ENCODE measurements at places on chromosomes 7 and 10.

DNA sequence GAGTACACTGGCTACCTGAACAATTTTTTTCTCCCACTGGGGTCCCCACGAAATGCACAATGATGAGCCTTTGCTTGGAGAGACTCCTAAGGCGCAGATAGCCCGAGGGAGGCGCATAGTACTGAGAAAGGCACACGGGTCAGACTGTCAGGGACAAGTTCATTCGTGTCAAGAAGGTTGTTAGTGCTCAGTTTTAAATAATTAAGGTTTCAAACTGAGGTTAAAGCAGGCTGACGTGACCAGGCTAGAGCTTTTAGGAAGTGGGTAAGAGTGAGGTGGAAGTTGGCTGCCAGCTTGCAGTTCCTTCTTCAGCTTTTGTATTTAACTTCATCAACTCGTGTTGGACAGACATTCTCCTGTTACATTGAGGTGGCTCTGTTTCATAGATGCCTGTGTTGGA, 31.6 kb downstream of the RBM33 start:
- no peak for DNase-seq

DNA sequence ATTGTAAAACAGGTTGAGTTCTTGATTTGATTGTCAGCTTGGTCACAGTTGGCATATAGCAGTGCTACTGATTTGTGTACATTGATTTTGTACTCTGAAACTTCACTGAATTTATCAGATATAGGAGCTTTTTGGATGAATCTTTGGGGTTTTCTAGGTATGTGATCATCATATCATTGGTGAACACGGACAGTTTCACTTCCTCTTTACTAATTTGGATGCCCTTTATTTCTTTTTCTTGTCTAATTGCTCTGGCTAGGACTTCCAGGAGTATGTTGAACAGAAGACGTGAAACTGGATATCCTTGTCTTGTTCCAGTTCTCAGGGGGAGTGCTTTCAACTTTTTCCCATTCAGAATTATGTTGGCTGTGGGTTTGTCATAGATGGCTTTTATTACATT, 86.9 kb downstream of the EXOC4 start:
- no peak for DNase-seq

DNA sequence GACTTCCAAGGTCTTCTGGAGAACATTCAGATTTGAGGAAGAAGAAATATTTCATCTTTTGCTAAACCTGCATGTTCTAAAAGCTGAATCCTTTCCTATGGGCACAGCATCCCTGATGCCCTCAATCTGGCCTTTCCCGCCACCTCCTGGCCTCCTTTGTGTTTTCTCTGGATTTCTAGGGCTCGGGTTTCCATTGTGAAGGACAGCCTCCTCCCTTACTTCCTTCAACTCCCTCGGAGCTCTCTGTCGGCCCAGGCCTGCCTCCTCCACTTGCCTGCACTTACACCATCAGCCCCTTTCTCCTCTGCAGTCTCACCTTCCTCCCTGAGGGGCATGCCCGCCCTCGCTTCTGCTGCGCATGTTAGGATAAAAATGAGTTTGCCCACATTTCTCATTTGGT, 75.4 kb downstream of the WIPF3 start:
- no peak for DNase-seq

- no peak for DNase-seq
Measured at GRCh38 chr7:81419731-81420130, 350.1 kb downstream of the HGF start.

GRCh38 chr7:92072121-92072520, 62.2 kb downstream of the CYP51A1 start:
- no peak for DNase-seq

DNA sequence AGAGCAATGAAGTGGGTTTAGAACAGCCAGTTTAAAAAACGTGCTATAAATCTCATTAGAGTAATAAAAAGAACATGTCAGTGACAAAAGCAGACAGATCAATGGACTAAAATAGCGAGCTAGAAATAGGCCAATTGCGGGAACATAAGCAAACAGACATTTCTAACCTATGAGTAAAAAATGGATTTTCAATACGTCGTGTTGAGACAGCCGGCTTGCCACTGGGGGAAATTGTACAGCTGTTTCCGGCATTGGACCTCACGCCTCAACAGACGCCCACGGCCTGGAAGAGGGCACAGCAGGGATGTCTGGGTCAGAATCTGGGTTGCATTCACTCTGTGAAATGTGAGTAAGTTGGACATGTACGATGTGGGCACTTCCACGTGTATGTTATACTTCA, 92.9 kb downstream of the SVOPL start:
- DNase-seq, result no peak

DNA sequence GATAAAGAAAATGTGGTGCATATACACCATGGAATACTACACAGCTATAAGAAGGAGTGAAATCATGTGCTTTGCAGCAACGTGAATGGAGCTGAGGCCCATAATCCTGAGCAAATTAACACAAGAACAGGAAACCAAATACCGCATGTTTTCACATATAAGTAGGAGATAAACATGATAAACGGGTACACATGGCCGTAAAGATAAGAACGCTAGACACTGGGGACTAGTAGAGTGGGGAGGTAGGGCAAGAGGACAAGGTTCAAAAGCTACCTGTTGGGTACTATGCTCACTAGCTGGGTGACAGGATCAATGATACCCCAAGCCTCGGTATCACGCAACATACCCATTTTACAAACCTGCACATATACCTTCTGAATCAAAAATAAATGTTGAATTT, 113.7 kb downstream of the CSTF2T start:
- no peak for DNase-seq

- no peak for DNase-seq
Measured at GRCh38 chr7:66617295-66617694, 11.4 kb upstream of the KCTD7 start.

- DNase-seq, result no peak
Measured at GRCh38 chr7:2081526-2082135, 151.1 kb downstream of the MAD1L1 start.

- DNase-seq, result peak; percentile 45
Measured at GRCh38 chr10:17290226-17290625, 62.2 kb downstream of the VIM start.

DNA sequence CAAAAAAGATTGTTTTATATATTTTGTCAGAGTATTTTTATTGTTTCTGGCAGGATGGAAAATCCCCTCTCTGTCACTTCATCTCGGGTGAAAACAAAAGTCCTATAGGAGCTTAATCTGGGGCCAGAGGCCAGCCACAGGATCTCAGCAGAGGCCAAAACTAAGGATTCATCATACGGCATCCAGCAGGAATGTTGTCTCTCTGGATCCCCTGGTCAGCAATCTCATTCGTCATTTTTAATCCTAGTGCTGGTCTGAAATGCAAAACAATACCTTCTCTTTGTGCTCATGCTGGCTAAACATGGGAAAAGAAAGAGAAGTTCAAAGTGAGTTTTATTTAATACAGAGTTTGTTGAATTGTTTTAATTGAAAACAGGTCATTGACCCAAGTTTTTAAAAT, 482.5 kb upstream of the AUTS2 start:
- no peak for DNase-seq

DNA sequence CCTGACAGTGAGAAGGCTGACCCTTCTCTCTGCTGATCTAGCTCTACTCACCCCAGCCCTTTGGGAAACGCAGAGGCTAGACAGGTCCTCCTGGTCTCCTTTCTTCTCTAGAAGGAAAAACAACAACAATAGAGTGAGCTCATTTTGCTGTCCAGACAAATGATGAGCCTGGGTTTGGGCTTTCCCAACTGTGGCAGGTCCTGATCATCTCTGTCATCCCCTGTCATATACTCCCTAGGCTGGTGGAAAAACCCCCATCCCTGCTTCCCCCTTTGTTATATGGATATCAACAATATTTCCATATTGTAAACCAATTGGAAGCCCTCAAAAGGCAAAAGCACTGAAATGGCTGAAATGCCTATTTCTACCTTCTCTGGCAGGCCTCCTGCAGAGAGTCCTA, 9.2 kb upstream of the DDIT4 start:
- DNase-seq, result no peak

- DNase-seq, result no peak
Measured at GRCh38 chr7:123727071-123727837, 21.5 kb downstream of the WASL start.

- no peak for DNase-seq
Measured at GRCh38 chr7:102152672-102153598, 133.7 kb upstream of the SH2B2 start.

DNA sequence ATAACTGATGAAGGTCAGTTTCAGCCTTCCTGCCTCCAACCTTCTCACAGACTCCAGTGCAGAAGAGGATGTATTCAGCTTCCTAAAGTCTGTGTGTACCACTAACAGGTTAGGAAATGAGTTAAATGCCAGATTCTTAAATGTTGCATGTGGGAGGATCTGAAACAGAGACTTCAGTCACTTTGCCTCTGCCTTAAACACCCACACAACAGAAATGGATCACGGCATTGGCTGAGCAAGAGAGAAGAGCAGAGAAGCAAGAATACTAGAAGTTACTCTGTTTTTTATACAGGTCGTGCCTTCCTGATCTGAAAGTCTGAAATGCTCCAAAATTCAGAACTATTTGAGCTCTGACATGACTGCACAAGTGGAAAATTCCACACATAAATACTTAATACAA, 98.9 kb upstream of the ARHGAP21 start:
- no peak for DNase-seq

DNA sequence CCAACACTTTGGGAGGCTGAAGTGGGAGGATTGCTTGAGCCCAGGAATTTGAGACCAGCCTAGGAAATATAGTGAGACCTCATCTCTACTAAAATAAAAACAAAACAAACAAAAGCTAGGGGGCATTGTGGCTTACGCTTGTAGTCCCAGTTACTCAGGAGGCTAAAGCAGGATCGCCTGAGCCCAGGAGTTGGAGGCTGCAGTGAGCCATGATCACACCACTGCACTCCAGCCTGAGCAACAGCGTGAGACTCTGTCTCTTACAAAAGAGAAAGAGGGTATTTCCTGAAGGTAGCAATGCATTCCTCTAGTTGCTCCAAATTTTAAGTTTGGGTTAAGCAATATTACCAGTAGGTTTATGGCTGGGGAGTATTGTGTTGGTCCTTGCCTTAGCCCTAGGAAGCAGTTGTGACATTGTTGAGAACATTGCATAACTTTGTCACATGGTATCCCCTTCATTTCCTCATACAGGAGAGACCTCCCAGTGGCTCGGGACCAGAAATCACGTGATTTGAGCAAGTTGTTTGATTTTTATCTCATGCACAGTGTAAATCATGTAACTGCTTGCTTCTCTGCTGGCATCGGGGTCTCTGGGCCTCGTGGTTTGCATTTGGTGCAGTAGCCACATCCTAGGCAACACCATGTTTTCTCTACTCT, 23.3 kb upstream of the SMARCD3 start:
- peak; percentile 59 for DNase-seq

DNA sequence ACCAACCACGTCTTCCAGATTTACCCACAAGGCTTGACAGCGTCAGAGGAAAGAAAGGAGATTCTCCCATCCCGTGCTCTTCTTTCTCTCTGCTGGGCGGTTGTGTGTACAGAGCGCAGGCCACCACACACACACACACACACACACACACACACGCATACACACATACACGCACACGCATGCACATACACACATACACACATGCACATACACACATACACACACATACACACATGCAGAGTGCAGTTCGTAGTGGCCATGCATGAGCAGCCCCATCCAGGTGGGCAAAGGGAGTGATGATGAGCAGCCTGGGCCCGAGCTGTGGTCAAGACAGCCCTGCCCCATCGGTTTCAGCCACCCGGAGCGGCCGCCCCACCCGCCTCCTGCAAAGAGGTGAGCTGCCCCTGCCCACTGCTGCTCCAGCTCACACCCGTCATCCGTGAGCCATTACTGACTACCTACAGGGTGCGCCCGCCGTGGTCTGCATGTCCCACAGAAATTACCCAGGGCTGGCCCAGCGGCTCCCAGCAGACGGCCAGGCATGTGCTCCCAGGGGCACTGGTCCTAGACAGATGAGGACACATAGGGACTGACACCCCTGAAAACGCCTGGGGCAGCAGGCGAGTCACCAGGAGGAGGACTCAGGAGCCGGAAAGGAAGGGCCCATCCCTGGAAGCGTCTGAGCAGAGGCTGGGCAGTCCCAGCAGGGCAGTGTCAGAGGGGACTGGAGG, 69.6 kb downstream of the ASB13 start:
- DNase-seq, result no peak

Data from naive thymus-derived CD8-positive, alpha-beta T cell (primary cell).